ENCODE measurements at places on chromosomes 1 and 21. TPM values are rescaled to one million over a fixed set of nuclear protein-coding genes. Genes with fewer than 3 reads are reported as not detected.

FAM3B gene
- total RNA-seq, result 0.16 TPM

RCAN3 gene
- total RNA-seq, result 18.4 TPM

TSPAN1 gene
- 1.3 TPM for total RNA-seq

CDC20 gene
- 201 TPM for total RNA-seq

NPR1 gene
- 0.26 TPM for total RNA-seq

C4BPA gene
- not detected for total RNA-seq

ACTL8 gene
- total RNA-seq, result 0.98 TPM

FOXD2 gene
- total RNA-seq, result 3.0 TPM
